ENCODE measurements at places on chromosomes 13 and 19. TPM values are rescaled to one million over a fixed set of nuclear protein-coding genes. Genes with fewer than 3 reads are reported as not detected.
A peak's percentile ranks its signal among the peaks of the same experiment; 100 is the strongest.

- DNase-seq: no peak
These were observed 243.5 kb downstream of the RGCC start for GRCh38 chr13:41700790-41701310.

DNA sequence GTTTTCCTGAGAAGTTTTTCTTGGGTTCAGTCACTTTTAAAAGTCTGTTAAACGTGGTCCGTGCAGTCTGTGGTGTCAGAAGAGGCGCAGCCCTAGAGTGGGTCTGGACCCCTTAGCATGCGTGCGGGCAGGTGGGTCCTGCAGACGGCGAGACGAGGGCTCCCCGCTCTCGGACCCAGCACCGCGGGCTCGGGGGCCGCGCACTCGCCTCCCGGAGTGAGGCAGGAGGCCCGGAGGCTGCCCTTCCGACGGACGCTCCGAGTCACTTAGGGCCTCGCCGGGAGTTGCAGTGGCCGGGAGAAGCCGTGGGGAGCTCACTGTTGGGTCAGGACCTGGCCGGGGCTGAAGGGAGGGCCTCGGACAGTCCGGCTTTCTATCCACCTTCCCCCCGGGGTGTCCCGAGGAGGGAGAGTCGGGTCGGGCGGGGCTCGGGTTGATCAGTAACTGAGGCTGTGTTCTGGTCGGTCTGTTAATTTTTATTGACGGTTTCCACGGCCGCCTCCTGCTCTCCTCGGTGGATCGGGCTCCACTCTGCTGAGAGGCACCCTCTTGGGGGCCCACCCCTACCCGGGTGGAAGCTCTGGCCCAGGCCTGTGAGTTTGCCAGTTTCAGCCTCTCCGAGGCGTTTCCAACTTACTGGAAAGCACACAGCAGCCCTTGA, 1.3 kb downstream of the PTBP1 start:
- DNase-seq: peak; percentile 79

GRCh38 chr19:41811036-41811435, 14.6 kb downstream of the CEACAM3 start:
- no peak for DNase-seq

DNA sequence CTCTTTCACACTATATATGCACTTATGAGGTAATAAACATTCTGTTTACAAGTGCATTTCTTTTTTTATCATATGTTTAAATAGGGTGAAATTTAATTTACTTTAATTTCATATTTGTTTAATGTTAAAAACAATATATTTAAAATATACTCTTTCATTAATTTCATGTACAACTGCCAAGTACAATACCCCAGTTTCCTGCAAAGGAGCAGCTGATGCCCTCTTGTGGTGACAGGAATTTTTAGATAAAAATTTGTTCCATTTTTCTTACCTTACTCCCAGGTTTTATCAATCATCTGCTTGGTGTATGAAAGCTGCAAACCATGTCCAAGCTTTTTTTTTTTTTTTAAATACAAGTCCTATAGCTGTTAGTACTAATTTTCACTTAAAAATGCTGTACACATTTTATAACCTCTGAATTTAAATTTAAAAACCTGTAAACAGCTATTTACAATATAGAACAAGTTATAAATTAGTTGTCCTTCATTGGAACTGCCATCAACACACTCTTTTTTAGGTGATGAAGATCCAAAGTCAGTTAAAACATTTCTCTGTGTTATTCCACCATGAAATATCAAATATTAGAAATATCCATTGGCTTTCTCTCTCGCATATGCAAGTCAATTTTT, 4.9 kb downstream of the PCDH20 start:
- no peak for DNase-seq

The PGLYRP1 gene
- total RNA-seq: not detected

GRCh38 chr19:13937479-13938300, 527 bp downstream of the PODNL1 start:
- no peak for DNase-seq

DNA sequence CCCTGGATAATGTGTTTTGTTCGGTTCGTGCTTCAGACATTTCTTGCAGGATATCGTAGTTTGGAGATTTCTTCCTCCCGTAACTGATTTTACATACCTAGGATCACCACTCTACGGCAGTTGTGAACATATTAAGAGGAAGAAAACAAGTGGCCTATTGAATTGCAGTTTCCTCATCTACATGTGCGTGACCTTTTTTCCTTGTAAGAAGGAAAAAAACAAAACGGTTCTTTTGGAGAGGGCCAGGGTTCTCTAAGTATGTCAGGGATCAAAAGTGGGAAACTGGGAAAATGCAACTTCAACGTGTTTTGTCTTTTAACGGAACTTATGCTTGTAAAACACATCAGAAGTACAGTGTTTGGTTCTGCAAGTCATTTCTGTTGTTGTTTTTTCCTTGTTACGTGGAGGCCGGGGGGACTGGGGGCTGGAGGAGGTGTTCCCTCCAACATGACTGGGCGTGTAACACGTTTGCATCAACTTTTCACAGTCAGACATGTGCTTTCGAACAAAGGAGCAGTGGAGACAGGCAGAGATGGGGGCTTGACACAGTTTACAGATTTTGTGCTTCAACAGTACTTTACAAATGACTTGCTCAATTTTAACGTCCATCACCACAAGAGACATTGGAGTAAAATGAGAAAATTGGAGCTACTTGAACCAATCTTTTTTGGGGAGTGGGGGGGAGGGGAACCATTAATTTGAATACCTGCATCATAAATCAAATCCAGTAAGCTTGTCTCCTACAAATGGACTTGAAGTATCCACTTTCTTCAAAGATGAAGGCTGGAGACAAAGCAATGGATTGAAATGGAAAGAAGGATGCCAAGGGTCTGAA, 3.8 kb downstream of the ZC3H4 start:
- DNase-seq: no peak

DNA sequence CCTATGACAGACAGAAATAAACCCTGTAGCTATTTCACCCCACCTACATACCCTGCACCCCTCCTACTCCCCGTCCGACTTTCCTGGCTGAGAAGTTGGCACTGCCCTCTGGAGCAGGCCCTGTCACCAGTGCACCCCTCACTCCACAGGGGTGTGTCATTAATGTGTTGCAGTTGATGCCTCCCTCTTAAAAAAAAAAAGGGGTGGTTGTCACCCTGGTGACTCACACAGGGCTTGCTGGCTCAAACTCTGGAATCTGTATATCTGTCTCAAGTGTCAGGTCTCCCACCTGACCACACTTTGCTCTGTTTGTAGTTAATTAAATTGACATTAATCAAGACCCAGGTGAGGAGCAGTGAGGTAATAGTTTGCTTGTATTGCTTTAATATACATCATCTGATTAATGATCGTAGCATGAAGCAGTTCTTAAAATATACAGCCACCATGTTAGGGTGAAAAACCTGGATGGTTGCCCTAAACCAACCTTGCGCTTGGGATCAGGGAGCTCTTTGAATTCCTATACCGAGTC, 2.0 kb upstream of the GATAD2A start:
- DNase-seq: no peak

- DNase-seq: no peak
These were observed 365.4 kb downstream of the NDFIP2 start for GRCh38 chr13:79846386-79846785.

GRCh38 chr13:41678848-41679247, 221.5 kb downstream of the RGCC start:
- no peak for DNase-seq

- no peak for DNase-seq
These were observed 35.5 kb upstream of the KLF12 start for GRCh38 chr13:74169676-74170075.
